Mesothelial cell of epicardium (in vitro differentiated cells): ENCODE measurements at places on chromosomes 2 and 18. TPM values are rescaled to one million over a fixed set of nuclear protein-coding genes. Genes with fewer than 3 reads are reported as not detected.
A peak's percentile ranks its signal among the peaks of the same experiment; 100 is the strongest.

GRCh38 chr2:42786561-42787345 lies 5.6 kb downstream of the HAAO start:
- DNase-seq: no peak
- H3K4me1 ChIP-seq: peaks cover 19% of the 10 kb centered on the region
- H3K36me3 ChIP-seq: peaks cover 18% of the 10 kb centered on the region
- H3K4me3 ChIP-seq: no peak overlapping the region
- no peak overlapping the region for H3K27ac ChIP-seq

The GATA6 gene
- 99.0 to 108 TPM (median 106 TPM) in 3 replicates for total RNA-seq

DNA sequence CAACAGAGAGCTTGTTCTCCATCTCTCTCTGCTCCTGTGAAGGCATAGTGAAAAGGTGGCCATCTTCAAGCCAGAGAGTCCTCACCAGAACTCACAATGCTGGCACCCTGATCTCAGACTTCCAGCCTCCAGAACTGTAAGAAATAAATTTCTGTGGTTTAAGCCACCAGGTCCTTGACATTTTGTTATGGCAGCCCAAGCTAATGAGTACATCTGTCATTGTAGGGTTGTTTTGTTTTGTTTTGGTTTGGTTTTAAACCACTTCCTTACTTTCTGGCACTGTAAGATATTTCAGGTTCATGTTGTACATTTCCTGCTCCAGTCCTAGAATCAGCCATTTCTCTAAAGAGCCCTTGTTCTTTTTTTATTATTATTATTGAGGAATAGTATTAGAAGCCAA lies 171.2 kb downstream of the CPS1 start:
- no peak overlapping the region for H3K4me3 ChIP-seq
- H3K27ac ChIP-seq: no peak overlapping the region
- peaks cover 2% of the 10 kb centered on the region for H3K27me3 ChIP-seq
- peaks cover 6% of the 10 kb centered on the region for H3K4me1 ChIP-seq
- no peaks in the 10 kb centered on the region for H3K36me3 ChIP-seq

- no peaks in the 10 kb centered on the region for H3K27me3 ChIP-seq
- H3K27ac ChIP-seq: no peak overlapping the region
- peaks cover 33% of the 10 kb centered on the region for H3K36me3 ChIP-seq
- H3K4me1 ChIP-seq: peaks cover 2% of the 10 kb centered on the region
- DNase-seq: peak; percentile 40
Observed at GRCh38 chr2:118003396-118003824, 10.5 kb downstream of the CCDC93 start.

- H3K36me3 ChIP-seq: no peaks in the 10 kb centered on the region
- H3K27ac ChIP-seq: no peak overlapping the region
- peaks cover 24% of the 10 kb centered on the region for H3K4me1 ChIP-seq
- H3K27me3 ChIP-seq: peaks cover 11% of the 10 kb centered on the region
Observed at GRCh38 chr18:11668441-11669169, 20.5 kb upstream of the GNAL start.

The HDAC4 gene
- 45.8 to 59.2 TPM (median 48.9 TPM) in 3 replicates for total RNA-seq

DNA sequence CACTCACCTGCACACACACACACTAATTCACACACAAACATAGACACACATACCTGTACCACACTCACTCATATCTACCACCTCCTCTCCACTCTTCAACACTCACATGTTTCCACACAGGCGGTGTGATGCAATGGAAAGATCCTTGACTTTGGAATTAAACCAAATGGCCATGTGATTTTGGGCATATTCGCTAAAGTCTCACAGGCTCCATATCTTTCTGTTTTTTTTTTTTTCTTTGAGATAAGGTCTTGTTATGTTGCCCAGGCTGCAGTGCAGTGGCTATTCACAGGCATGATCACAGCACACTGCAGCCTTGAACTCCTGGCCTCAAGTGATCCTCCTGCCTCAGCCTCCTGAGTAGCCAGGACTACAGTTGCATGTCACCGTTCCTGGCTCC lies 91.1 kb upstream of the MEX3C start:
- no peaks in the 10 kb centered on the region for H3K27me3 ChIP-seq
- H3K27ac ChIP-seq: no peak overlapping the region
- no peak overlapping the region for H3K4me3 ChIP-seq
- DNase-seq: no peak
- H3K36me3 ChIP-seq: no peaks in the 10 kb centered on the region
- H3K4me1 ChIP-seq: no peaks in the 10 kb centered on the region

DNA sequence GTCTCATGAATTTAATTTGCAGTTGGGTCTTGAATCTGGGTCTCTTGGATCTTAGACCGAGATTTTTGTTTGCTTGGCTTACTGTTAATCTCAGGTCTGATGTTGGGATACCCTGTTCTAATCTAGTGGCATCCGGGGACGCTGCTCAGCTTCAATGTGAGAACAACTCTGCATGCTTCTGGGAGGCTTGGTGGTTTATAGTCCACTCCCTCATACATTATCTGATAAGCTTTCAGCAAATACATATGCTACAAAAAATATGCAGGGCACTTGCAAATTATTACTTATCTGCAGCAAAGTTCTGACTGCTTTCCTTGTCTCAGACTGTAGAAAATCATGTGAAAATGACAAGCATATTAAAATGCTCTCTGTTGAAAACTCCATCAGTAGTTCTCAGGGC lies 39.4 kb downstream of the RNF144A start:
- no peak overlapping the region for H3K27ac ChIP-seq
- H3K4me1 ChIP-seq: peaks cover 34% of the 10 kb centered on the region
- no peak overlapping the region for H3K4me3 ChIP-seq
- no peaks in the 10 kb centered on the region for H3K27me3 ChIP-seq
- peaks cover 1% of the 10 kb centered on the region for H3K36me3 ChIP-seq
